ENCODE measurements at places on chromosomes 3 and 15.

- DNase-seq, result no peak
Observed at GRCh38 chr3:195156286-195156890, 114.6 kb downstream of the XXYLT1 start.

DNA sequence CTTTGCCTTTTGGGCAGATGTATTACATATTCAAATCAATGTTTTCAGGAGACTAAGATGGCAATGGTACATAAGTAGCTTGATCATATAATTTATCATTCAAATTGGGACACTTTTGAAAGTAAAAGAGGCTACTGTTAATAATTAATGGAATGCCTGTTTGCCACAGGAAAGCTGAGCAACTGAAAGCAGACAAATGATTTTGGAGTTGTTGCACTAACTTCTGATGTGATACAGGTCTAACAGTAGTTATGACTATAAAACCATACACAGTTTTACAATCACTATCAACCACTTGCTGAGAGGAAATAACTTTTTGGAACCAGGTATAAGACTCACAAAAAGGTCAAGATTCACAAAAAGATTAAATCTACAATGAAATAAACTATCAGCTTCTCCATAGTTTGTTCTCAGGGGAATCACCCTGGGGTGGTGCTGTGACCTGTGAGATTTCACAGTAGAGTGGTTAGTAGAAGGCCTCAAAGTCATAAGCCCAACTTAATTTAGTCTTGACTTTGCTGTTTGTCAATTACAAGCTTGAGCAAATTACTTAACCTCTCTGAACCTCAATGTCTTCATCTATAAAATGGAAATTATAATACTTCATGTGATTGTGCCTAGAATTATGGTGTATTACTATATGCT is 42.7 kb downstream of the HHLA2 start:
- no peak for DNase-seq

GRCh38 chr3:23161896-23162570 is 41.1 kb upstream of the UBE2E2 start:
- peak; percentile 15 for DNase-seq

DNA sequence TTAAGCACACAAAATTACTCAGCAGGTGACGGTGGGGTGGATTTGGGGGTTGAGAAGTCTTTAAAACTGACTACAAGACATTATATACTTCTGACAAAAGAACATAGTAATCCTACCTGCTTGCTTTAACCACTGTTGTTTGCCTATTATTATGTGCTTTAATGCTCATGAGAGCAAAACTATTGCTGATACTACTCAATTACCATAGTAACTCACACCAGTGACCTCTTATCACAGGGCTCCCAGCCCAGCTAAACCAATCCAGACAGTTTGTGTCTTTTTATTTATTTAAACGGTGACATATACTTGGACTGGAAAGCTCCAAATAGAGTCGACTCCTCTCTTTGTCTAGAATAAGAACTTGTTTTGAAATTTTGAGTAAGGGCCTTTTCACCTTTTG is 42.8 kb upstream of the FEZF2 start:
- no peak for DNase-seq

DNA sequence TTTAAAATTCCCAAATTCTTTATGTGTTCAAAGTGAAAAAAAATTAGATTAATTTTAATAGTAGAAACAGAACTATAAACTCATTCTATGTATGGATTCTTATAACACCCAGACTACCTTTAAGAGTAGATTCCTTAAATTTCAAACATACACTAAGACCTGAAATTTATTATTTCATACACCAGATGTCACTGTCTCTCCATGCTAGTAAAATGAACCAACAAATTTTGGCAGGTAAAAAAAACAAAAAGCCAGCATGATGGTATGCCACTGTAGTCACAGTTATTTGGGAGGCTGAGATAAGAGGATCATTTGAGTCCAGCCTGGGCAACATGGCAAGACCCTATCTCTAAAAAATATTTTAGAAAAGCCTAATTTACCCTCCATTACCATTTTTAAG is 461.3 kb upstream of the NAALADL2 start:
- DNase-seq, result peak; percentile 13

- DNase-seq, result no peak
Observed at GRCh38 chr3:136249593-136249992, 547 bp upstream of the PCCB start.

GRCh38 chr15:62428259-62428658 is 263.2 kb upstream of the C2CD4B start:
- DNase-seq, result no peak

- peak; percentile 5 for DNase-seq
Observed at GRCh38 chr3:8529181-8529637, 27.6 kb downstream of the LMCD1 start.

DNA sequence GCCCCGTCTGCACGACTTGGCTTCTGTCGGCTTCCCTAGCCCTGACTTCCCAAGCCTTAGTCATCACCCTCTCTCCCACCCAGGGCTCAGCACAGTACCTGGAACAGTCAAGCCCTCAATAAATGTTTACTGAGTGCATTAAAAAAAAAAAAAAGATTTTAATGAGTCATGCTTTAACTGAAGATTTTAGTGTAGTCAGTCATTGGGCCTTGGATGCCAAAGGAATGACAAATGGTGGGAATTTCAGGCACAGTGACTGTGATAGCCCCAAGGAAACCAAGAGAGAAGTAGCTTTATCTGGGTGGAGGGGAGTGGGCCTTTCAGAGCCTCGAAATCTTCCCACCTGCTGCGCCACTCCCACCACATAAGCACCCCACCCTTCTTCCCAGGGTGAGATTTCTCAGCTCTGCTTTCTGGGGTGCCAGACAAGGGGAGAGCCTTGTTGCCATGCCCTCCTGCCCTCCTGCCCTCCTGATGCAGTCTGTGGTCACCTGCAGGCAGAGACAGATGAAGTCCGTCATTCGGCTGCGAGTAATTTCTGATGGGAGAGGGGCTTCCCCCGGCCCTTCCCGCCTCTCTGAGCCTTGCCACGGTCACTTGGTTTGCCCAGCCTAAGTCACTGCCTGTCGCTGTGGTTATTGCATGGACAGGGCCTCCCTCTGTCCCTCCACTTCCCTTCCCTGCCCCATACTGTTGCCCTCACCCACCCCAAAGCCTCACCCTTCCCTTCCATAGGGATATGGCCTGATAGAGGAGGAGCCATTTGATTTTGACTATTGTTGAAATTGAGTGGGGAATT is 41.8 kb downstream of the SMAD3 start:
- no peak for DNase-seq

DNA sequence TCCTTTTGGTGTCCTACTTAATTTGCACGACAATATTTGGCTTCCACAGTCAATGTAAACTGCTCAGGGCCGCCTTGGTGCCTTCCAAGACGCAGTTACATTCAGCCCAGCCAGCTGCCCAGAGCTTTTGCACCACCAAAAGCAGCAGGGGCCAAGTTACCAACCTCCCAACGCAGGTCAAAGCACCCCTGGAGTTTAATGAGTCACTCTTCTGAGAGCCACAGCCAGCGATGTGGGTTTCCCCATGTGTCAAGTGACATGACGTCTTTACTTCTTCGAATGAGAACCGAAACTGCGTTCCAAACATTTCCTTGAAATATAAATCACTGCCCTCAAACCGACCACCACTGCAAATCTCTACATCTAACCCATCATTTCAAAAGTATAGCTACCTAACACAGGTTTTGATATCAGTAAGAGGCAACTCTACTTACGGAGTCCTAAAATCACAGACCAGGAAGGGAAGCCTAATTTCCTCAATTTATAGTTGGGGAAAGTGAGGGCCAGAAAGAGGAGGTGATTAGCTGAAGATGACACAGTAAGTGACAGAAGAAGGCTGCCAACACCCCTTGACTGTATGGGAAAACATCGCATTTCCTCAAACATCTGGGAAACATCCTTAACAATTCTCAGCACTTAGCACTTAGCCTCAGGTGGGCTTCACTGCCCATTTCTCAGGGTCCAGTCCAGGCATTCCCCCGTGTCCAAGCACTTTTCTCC is 24.5 kb downstream of the MB21D2 start:
- DNase-seq, result peak; percentile 96

DNA sequence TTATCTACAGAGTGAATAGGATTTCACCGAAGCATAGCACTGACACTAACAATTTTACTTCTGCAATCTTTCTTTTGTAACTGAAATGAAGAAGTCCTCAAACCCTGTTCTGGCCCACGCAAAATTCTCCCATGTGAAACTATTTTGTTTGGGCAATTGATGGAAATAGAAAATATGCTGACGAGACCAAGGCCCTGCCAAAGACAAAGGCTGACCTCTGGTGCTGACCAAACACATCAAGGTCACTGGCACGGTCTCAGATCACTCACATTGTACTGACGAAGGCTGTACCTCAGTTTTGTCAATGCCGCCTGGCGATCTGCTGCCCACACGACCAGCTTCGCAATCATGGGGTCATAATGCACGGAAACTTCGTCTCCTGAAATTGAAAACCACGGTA is 58.4 kb upstream of the DCUN1D1 start:
- DNase-seq, result peak; percentile 51

GRCh38 chr15:80780416-80781221 is 1.4 kb downstream of the CEMIP start:
- peak; percentile 45 for DNase-seq

DNA sequence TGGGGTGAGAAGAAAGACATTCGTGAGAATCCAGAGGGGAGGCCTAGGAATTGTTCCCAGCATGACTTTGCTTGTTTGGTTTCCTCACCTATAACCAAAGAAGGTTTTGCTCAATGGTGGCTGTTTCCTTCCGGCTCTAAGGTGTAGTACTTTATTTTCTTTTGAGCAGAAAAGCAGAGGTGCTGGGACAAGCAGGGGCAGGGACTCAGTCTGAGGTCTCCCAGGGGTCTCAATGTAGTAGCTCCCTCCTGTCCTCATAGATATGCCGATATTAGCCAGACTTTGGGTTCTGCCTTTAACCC is 41.6 kb downstream of the ZBTB38 start:
- no peak for DNase-seq

DNA sequence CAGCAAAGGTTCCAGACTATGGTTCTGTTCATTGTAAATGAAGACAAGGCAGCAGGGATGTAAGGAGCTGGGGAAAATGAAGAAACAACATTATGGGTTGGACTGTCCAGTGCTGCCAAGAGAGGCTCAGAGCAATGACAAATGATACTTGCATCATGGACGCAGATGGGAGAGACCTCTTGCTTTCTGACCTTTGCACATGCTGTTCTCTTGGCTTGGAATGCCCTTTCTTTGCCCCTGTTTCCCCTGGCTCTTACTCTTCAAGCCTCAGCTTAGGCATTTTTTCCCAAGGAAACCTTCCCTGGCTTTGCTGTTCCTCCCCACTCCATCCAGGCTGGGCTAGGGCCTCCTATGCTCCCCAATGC is 59.9 kb upstream of the RAD18 start:
- DNase-seq, result no peak

All from suppressor macrophage (primary cell).